ENCODE measurements at places on chromosomes 2 and 18.

GRCh38 chr18:23065234-23065806 lies 70.0 kb upstream of the CABLES1 start:
- no peak for DNase-seq

- DNase-seq, result no peak
Observed at GRCh38 chr2:1483551-1483950, 70.3 kb downstream of the TPO start.

GRCh38 chr2:228901531-228901930 lies 369.6 kb downstream of the PID1 start:
- no peak for DNase-seq

DNA sequence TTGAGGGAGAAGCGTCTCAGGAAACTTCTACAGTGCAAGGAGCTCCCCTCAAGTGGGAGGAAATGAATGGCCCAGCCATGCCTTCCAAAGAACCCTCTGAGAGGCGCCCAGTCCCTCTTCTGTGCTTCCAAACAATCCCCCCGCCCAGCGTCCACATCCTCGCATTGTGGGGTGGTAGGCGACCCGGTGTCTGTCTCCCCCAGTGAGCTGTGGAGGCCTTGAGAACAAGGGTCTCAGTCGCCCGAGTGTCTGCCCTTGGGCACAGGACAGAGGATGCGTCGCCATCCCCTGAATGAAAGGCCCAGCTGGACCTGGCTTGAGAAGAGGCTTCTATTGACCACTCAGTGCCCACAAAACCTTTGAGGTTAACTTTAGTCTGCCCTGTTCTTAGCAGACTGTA lies 29.7 kb downstream of the INPP5D start:
- no peak for DNase-seq

GRCh38 chr2:166634706-166635105 lies 140.7 kb upstream of the SCN7A start:
- no peak for DNase-seq

GRCh38 chr2:29332540-29332939 lies 217.3 kb downstream of the CLIP4 start:
- DNase-seq, result no peak

- DNase-seq, result peak; percentile 38
Observed at GRCh38 chr2:84297155-84297554, 161.9 kb downstream of the SUCLG1 start.

- peak; percentile 48 for DNase-seq
Observed at GRCh38 chr2:9318461-9319337, 104.6 kb downstream of the ITGB1BP1 start.

DNA sequence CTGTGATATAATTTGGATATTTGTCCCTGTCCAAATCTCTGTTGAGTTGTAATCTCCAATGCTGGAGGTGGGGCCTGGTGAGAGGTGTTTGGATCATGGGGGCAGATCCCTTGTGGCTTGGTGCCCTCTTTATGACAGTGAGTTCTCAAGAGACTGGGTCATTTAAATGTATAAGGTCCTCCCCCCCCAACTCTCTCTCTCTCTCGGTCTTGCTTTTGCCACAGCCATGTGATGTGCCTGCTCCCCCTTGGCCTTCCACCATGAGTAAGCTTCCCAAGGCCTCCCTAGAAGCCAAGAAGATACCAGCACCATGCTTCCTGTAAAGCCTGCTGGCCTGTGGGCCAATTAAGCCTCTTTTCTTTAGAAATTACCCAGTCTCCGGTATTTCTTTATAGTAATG lies 58.6 kb downstream of the FN1 start:
- DNase-seq, result no peak

DNA sequence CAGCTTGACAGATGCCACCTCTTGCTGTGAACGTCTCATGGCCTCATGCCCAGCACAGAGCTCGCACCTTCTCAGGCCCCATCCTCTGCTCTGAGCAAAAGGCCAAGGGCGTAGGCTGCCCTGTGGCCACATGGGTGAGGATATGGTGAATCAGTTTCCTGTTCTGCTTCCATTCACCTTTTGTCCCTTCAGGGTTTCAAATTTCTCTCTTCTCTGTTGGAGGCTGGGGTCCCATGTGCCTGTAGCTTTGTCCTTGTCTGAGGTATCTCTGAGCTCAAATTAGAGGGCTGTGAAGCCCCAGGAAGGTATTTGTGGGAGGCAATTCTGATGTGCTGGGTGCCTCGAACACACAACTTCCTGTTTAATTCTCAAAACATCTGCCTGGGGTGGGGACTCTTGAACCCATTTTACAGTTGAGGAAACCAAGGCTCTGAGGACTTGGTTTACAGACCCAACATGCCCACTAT lies 29.0 kb downstream of the ZAP70 start:
- DNase-seq, result no peak

GRCh38 chr18:69674292-69674877 lies 273.3 kb downstream of the CD226 start:
- no peak for DNase-seq

DNA sequence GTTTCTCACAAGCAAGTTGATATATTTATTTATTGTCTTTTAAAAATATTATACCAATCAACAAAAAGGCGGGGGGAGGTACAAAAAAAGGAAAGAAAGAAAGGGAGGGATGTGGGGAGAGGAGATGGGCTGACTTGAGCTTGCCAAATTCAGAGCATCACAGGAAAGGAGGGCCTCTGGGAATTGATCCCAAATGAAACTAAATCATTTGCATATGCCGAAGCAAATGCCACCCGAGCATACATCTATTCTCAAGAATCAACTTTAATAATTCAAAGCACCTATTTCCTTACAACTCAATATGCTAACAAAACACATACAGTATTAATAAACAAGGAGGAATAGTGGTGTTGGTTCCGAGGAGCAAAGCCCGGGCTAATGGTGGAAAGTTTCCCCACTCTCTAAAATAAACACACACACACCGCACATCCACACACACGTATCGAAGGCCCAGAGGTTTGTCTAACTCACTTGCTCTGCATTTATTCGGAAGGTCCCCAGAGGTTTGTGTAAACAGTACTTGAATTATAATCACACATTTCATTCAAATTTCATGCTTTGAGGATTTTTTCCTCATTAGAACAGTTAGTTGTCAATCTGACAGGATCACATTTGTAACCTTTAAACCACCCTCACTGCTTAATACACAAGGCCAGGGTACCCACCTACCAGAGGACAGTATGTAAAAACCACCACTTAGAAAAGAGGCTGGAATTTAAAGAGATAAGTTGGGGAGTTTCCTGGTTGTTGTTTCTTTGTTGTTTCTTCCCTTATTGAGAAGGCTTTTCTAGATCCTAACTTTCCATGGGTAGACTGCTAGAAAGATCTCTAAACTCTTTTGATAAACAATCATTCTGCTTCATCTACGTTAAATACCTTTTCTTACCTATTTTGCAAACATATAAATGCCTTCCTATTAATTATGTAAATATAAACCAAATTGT lies 264.7 kb downstream of the TCF4 start:
- peak; percentile 45 for DNase-seq

DNA sequence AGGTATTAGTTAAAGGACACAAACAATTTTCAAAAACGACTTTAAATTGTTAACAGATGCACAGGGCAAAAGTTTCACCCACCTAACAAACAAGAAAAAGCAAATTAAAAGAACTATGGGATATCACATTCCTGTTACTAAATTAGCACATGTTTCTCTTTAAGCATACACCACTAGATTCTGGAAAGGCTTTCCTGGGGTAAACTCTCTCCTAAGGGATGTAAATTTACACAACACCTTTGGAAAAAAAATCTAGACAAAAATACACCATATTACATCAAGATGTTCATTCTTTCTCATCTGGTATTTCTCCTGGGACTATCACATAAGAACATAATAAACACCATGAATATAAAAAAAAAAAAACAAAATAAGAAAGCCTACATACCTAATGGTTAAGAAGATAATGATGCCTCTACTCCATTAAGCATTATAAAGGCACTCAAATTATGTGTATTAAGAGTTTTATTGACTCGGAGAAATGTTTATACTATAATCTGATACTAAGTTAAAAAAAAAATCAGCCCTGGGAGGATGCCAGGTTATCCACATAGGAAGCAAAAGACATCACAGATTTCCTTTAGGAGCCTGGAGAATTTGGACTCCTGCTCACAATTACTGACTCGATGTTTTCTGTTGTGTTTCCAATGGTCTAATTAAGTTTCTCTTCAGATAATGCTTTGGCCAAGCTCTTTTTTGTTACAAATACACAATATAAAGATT lies 82.8 kb upstream of the AFF3 start:
- no peak for DNase-seq

DNA sequence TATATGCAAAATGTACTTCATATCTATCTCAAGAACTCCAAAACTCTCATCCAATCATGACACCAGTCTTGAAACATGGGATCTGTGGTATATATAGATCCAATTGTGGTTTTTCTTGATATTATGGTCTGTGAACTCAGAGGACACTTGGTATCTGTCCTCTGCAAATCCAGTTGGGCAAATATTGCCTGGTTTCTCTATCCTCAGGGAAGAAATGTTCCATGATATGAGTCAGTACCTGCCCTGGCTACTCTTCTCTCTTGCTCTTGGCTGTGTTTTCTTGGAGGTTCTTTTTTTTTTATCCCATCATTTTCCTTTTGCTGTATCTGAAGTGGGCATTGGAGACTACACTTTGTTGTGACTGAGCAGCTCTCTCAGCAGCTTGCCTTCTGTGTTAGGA lies 10.9 kb downstream of the NBEAL1 start:
- DNase-seq, result no peak

- DNase-seq, result no peak
Observed at GRCh38 chr18:44786688-44787087, 106.0 kb downstream of the SETBP1 start.

- DNase-seq, result no peak
Observed at GRCh38 chr18:10985689-10986088, 163.7 kb downstream of the PIEZO2 start.

All from astrocyte of the hippocampus (primary cell).